ENCODE measurements at places on chromosomes 11 and 22.

DNA sequence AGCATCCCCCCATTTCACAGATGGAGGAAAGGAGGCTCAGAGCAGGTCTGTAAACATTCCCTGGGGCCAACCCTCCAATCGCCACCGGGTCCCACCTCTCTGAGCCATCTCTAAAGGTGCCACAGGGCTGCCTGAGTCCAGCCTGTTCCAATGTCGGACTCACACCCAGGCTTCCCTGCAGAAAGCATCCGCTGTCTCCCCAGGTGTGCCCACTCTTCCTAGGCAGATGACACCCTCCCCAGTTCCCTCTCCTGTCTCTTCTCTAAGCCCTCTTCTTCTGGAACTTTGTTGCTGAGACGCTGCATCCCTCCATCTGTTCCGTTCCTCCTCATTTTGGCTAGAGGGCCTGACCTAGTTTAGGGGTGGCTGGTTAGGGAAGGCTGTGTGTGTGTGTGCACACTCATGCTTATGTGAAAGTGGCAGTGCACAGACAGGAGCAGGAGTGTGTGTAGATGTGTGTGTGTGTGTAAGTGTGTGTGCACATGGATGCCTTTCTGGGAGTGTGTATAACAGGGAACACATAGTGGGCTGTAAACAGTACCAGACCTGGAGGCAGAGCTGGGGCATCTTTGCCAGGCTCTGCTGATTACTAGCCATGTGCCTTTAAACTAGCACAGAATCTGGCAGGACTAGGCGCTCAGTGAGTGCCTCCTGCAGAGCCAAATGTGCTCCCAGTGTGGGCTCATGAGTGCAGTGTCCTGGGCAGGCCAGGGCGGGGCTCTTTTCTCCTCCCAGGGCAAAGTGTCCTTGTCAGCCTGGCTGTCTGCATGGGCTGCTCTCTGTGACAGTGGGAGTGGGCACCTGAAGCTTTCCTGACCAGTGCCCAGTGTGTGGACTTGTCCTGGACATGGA, 77.3 kb upstream of the NECTIN1 start:
- no peak for DNase-seq

DNA sequence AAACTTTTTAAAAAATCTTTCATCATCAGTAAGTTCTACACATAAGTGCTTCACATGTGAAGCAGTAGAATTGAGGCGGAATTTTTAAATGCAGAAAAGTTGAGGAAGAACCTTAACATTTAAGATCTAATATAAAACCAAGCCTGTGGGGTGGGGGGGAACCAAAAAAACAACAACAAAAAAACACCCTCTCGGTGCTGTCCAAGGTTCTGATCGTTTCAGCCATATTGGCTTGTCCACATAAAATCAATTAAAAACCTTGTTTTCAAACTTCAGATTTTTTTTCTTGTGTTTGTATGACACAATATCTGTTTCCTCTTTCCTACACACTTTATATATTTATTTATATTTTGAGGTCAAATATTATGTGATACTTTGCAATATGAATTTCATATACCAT, 130.0 kb downstream of the WNT7B start:
- DNase-seq: no peak

DNA sequence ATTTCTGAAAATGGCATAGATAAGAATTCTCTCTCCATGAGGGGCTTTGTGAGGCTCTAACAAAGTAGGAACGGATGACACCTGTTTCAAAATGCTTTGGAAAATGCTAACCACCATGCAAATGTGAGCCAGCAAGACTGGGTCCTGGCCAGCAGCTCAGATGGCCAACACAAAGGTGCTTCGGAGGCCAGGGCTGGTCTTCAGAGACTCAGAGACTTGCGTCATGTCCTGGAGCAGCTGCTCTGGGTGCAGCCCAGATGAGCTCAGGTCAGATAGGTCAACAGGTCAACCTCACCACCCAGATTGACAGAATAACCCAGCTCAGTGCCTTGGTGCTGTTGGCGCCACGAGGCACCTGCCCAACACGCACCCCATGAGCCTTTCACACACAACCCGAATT, 12.0 kb upstream of the TMEM121B start:
- no peak for DNase-seq

DNA sequence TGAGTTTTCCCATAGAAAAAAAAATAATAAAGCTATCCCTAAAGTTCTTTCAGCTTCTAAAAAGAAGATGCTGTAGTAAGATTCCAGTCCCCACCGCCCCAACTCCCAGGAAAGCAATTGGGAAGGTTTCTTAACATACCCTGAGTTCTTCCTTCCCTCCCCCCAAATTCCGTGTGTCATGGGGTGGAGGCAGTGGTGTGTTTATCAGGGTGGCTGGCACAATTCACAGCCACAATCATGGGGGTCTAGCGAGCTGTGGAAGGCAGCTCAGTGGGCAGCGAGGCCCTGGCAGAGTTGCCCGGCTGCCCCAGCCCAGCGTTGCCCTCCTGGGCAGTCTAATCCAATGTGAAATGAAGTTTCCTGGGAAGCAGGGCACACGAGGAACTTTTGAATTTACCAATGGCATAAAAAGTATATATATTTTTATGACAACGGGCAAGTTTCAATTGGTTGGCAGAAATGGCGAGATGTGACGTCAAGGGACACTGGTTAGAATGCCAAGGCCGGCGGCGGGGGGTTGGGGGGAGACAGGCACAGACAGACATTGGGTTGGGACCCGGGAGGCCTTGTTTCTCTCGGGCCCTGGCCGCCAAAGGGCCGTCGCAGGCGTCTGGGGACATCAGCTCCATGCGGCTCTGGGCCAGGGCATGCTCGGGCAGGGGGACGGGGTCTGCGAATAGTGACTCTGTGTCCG, 80.7 kb upstream of the PPARA start:
- DNase-seq: peak; percentile 86

DNA sequence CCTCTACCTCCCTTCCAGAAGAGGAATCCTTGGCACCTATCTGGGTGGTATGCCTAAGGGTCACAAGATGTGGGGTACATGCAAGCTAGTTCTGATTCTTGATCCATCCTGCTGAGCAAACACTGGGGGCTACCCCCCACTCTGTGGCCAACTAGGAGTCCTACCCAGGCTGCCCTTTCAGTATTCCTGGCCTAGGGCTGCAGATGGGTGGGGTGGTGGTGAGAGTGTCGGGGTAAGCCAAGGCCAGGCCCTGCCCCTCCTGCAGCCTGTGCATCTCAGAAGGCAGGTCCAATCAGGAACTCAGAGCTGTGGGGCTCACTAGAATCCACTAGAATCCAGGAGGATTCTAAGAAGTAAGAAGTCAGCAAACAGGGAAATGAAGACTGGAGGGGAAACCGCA, 10.9 kb downstream of the SSH3 start:
- no peak for DNase-seq

- DNase-seq: no peak
Measured at GRCh38 chr11:114705280-114706024, 27.1 kb downstream of the NXPE2 start.

DNA sequence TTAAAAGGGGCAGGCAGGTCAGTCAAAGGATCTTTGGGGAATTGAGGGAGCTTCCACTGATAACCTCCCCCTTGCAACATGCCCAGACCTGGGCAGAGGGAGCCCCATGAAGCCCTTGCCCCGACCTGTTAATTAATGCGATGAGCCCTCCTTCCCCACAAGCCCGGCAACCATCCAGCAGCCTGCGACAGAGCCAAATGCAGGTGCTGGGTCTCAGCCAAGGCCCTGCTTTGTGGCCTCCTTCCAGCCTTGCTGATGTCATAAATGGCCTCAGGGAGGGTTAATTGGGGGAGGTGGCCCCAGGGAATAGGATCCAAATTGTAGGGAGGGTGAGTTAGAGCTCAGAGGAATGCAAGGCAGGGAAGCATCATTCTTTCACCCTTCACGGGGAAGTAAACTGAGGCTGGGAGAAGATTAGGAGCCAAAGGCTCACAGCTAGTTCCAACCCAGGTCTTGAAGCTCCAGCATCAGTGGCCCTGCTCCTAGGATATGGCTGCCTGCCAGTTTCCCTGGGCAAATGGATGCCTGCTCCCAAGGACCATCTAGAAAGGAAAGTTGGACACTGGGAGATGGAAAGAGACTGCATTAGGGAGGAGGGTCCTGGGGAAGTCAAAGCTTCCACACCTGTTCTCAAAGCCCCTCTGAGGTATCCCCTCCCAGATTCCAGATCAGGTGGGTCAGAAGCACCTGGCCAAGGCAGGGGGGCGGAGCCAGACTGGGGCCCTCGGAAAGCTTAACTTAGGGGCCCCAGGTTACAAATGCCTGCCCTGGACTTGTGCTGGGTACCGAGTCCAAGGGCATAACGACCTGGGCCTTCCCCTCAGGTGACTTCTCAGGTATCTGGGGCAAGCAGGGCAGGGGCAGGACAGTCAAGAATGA, 34.1 kb downstream of the LMO1 start:
- DNase-seq: peak; percentile 44

DNA sequence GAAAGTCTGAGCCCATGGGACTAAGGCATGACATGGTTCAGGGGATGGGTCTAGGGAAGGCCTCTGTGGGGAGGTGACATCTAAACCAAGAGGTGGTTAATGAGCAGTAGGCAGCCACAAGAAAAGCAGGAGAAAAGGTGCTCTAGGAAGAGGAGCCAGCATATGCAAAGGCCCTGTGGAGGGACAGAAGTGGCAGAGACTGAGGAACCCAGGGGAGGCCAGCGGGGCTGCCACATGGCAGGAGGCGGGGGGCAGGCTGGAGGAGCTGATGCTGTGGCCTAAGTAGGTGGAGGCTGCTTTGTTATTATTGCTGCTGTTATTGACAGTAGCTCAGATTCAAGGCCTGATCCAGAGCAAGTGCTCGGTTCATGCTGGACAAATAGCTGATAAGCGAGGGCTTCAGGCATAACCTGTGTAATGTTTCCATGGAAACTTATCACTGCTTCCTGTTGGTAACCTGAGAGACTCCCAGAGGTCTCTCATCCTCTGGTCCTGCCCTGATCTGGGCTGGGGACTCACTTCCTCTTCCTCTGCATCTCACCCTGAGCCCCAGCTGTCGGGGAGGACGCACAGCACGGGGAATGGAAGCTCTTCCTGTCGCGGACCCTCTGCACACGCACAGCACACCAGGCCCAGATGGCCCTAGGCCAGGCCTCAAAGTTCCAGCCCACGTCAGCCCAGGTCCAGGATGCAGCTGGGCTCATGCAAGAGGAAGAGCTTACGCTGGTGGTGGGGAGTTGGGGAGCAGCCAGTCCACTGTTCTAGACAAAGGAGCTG, 75.2 kb upstream of the TP53I11 start:
- no peak for DNase-seq

DNA sequence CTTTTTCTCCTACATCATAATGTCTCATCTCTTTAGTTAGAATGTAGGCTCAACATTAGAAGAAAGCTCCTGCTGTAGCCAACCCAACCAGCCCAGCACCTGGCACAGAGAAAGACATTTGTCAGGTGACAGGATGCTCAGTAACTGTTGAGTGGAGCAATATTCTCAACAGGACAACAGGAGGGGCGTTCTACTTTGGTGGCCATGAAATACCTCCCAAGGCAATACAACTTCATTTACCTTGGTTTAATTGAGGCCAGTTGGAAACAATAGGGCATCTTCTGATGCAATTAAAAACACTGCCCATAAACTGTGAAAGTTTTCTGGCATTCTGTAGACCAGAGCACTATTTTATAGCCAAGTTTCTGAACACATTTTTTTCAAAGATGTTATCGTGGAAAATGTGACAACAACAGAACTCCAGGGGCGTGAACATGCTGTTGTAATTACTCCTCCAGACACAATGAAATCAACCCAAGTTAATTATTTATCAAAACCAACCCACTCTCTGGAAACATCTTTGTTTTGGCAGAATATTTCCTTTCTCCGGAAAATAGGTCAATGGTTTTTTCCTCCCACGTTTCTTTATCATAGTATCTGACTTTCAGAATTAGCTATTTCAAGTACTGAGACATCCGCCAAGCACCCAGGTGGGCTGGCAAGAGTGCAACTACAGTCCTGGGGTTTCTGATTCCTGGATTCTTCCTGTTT, 538.1 kb downstream of the SOX6 start:
- no peak for DNase-seq

GRCh38 chr11:83726316-83726715, 440.1 kb upstream of the CCDC90B start:
- no peak for DNase-seq

DNA sequence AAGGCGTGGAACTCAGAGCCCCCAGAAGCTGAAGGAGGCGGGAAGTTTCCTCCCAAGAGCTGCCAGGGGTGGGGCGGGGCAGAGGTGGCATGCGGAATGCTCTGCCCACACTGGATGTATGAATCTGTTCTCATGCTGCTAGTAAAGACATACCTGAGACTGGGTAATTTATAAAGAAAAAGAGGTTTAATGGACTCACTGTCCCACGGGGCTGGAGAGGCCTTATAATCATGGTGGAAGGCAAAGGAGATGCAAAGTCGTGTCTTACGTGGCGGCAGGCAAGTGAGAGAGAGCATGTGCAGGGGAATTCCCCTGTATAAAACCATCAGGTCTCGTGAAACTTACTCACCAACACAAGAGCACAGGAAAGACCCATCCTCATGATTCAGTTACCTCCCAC, 57.6 kb downstream of the SMIM38 start:
- no peak for DNase-seq

DNA sequence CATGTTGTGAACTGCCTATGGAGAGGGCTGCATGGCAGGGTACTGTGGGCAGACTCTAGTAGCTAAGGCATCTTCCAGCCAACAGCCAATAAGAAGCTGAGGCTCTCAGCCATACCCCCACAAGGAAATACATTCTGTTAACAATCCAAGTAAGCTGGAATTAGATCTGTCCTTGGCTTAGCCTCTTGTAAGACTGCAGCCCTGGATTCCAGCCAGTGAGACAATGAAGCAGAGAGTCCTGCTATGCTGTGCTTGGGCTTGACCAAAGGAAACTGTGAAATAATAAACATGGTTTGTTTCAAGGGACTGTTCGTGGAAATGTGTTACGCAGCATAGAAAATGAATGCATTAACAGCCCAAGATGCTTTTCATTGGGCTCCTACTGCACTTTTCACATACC, 1097.4 kb upstream of the CCDC90B start:
- no peak for DNase-seq

DNA sequence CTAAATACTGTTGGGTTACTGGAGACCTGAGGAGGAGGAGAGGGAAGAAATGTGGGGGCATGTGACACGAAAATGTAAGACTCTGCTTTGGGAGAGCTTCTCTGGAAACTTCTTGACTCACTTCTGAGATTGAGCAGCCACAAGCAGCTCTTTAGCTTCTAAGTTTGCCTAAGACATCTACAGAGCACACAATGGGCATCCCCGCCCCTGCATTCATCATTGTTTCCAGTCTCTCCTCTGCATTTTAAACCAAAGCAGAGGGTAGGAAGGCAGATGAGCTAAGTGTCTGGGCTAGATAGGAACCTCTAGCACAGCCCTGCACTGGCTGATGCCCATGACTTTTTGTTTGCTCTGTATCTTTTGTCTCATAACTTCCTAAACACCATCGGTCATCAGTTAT, 2.1 kb upstream of the OR52D1 start:
- DNase-seq: no peak

DNA sequence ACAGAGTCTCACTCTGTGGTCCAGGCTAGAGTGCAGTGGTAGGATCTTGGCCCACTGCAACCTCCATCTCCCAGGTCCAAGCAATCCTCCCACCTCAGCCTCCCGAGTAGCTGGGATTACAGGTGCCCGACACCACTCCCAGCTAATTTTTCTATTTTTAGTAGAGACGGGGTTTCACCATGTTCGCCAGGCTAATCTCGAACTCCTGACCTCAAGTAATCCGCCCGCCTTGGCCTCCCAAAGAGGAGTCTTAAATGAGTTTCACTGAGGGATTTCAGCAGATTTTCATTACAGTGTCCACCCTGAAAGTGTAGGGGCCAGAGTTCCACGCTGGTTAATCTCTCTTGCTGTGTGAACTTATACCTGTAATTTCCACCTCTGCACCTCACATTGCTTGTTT, 412 bp upstream of the RPS3 start:
- no peak for DNase-seq

Data from NCI-H1436 treated with DMSO at 0.1 percent for 48 hours (cell line).